ENCODE measurements at places on chromosomes 2 and 18.

- DNase-seq = no peak
These were observed 134.5 kb upstream of the CAB39 start for GRCh38 chr2:230578106-230578505.

- DNase-seq = no peak
These were observed 33.4 kb downstream of the FBXO11 start for GRCh38 chr2:47872941-47873340.

GRCh38 chr2:131046028-131046917 is 47.0 kb downstream of the FAM168B start:
- DNase-seq = no peak

DNA sequence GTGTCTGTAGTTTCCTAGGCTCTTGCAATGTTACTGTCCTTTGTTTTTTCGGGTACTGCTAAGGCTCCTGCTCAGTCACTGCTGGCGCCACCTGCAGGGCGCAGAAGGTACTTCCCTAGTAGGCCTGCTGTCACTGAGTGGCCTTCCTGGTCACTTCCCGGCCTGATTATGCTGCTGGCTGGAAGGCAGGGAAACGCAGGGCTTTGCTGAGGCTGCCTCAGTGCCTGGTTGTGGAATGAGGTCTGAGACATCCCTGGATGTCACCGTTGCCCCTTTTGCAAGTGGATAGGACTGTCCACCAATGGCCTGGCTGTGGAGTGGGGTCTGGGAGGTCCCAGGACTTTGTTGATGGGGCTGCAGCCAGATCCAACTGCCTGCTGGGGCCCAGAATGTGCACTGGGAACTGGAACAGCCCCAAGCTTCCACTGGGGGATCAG is 13.1 kb downstream of the DAW1 start:
- DNase-seq = peak; percentile 68

DNA sequence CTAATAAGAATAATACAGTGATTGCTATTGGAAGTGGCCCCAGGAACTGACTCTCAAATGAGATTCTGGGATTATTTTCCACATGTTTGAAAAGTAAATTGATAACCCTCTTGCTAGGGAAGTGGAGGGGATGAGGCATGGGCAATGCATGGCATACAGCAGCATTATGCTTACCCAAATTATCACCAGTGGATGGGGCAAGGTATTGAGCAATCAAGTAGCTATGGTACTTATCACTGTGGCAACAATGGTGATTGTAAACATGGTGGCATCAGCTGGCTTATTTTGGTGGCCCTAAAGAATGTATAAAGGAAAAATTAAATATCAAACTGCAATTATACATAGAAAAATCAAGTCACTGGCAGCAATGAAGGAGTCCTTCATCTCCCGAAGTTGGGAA is 155.1 kb downstream of the FIGN start:
- no peak for DNase-seq

DNA sequence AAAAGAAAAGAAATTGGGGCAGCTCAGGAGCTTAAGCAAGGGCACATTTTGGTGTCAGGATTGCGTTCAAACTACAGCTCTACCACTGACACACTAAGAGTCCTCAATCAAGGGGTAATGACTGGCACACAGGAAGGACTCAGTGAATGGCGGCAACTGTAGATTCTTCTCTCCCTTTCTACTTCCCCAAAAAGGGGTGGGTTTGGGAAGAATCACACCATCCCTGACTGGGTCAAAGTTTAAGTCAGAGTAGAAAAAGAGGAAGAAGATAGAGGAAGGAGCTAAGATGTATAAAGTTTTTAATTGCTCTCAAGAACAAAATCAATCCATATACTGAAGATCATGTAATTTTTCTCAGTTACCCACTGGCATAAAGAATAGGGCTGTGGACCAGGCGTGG is 2.6 kb downstream of the NLRC4 start:
- DNase-seq = no peak

- DNase-seq = no peak
These were observed 85.3 kb downstream of the NUP35 start for GRCh38 chr2:183209395-183210028.

- DNase-seq = no peak
These were observed 23.8 kb downstream of the EML4 start for GRCh38 chr2:42192652-42193566.

GRCh38 chr2:238081150-238081549 is 19.0 kb upstream of the ESPNL start:
- DNase-seq = no peak

DNA sequence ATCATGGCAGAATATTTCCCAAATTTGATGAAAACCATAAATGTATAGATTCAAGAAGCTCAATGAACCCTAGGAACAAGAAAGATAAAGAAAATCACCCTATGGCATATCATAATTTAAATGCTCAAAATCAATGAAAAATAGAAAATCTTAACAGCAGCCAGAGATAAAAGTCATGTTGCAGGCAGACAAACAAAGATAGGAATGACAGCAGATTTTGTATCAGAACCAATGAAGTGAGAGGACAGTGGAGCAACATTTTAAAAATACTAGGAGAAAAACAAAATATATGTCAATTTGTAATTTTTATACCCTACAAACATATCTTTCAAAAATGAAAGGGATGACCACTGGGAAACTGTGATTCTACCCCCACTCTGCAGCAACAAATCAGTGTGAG is 203.3 kb downstream of the PIEZO2 start:
- no peak for DNase-seq

- no peak for DNase-seq
These were observed 2.9 kb upstream of the SCYGR1 start for GRCh38 chr2:227390468-227391256.

DNA sequence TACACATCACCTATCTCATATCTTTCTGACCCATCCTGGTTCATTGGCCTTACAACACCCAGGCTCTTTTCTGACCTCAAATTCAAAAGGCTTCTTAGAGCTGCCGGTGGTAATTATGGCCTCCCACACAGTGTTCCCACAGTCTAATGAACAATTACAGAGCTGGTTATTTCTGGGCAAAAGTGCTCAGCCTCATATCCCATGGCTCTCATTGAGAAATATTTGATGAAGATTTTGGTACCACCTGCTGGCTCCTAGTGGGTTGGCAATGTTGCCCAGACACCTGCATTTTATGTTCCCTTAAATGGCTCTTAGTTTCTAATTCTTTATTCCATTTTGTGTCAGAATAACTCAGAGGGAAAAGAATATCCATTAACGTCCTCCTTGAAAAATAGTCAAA is 20.1 kb upstream of the SCYGR2 start:
- no peak for DNase-seq

DNA sequence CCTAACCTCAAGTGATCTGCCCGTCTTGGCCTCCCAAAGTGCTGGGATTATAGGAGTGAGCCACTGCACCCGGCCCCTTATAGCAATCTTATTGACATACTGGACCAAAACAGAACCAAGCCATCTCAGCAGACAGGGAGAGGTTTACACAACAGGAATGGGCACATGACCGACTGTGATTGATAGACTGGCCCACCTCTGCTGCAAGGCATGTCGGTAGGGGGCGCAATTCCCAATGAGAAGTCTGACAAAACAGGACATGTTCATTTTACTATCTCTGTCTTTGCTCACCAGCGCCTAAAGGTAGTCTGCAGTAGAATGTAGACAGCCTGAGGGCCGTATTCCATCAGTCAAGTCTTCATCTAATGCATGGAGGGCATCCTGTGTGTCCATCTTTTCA is 2.0 kb downstream of the LYPD6B start:
- peak; percentile 26 for DNase-seq

GRCh38 chr2:124542932-124543640 is 518.0 kb downstream of the CNTNAP5 start:
- DNase-seq = no peak

DNA sequence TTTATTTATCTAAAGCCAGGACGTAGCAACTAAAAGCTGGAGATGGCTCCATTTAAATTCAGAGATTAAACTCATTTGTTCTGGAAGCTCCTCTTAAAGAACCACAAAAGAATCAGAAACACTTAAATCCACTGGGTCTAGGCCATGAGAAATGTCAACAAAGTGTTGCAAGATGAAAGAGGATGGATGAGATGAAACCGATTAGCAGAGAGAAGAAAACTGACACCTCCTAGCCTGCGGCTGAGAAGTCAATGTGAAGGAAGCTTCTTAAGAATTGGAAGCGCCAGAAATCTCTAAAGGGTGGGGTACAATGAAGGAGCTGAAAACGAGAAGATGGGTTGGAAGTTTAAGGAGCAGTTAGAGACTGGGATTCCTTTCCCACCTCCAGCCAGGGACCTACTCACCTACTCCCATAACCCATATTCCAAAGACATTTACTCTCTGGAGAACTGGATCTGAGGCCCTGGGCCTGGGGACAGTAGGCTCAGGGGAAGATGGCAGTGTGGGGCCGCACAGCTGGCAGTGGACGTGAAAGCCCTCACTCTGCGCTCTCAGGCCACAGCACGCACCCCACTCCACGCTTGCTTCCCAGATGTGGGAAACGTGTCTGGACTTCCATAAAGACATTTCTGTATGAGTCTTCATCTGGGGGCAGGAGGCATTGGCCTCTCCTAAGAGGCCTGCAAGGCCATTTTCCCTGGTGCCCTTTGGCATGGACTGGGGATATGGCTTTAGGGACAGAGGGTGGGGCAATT is 188.4 kb downstream of the LOXHD1 start:
- no peak for DNase-seq

DNA sequence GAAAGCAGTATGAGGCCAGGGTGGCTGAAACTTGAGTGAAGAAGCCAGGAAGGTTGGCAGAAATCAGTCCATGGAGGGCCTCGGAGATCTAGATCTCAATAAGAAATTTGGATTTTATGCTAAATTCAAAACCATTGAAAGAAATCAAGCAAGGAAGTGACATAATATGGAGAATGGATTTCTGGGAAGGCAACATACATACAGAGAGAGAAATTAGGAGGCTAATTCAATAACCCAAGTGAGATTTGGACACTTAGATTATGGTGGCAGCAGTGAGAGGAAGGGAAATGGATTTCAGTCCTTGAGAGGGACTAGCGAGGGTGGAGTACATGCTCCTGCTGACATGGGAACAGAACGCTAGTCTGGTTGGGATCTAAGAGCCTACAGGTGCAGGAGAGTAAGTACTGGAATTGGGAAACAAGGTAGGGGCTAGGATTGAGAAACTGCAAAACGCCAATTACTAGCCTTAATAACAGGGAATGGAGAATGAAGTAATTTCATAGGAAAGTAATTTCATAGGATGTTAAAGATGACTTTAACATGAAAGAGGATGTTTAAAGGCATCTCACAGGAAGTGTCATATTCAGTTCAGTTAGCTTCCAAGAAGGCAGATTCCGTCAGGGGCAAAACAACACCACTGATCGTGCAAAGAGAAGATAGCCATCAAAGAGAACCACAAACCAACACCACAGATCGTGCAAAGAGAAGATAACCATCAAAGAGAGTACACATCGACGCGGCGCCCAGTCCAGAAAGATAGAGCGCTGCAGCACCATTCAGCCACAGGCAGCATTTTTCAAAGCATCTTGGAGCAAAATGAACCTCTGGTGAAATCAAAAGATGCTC is 27.2 kb downstream of the CDKL4 start:
- no peak for DNase-seq

DNA sequence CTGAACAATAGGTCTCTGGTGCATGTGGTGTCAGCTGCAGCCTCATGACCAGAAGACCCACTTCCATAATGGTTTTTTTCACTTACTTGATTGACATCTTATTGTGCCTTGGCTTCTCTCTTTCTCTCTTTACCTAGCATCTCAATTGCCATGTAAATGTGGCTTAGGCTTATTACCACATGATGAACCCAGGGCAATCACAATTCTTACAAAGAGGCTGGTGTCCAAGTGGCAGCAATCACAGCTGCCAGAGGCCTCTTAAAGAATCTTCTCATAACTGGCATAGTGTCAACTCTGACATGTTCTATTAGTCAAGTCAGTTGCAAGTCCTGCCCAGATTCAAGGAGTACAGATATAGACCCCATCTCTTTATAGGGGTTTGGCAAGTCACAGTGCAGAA is 1224.8 kb downstream of the SUCLG1 start:
- DNase-seq = peak; percentile 1

- peak; percentile 33 for DNase-seq
These were observed 32.1 kb downstream of the RHOB start for GRCh38 chr2:20478961-20479360.

GRCh38 chr2:129709956-129710598 is 269.4 kb upstream of the RAB6C start:
- no peak for DNase-seq

- DNase-seq = no peak
These were observed 48.1 kb downstream of the CYTIP start for GRCh38 chr2:157395811-157396210.

DNA sequence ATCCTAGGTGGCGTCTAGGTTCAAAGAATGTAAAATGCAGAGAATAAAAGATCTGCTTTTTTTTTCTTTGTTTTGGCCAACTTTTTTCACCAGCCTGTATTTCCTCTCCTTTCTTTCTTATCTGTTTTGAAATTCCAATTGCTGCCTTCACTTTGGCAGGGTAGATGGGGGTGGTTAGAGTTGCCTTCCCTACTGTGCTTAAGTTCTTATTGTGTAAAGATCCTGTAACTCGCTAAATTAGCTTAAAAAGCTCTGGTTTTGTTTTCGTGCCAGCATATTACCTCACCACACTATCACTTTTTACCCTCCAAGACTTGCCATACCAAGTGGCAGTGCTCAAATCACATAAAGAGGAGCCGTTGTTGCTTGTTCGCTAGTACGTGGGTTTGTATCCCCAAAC is 921.7 kb downstream of the DPP10 start:
- DNase-seq = no peak

- no peak for DNase-seq
These were observed 137.3 kb downstream of the RNF152 start for GRCh38 chr18:61755555-61755954.

DNA sequence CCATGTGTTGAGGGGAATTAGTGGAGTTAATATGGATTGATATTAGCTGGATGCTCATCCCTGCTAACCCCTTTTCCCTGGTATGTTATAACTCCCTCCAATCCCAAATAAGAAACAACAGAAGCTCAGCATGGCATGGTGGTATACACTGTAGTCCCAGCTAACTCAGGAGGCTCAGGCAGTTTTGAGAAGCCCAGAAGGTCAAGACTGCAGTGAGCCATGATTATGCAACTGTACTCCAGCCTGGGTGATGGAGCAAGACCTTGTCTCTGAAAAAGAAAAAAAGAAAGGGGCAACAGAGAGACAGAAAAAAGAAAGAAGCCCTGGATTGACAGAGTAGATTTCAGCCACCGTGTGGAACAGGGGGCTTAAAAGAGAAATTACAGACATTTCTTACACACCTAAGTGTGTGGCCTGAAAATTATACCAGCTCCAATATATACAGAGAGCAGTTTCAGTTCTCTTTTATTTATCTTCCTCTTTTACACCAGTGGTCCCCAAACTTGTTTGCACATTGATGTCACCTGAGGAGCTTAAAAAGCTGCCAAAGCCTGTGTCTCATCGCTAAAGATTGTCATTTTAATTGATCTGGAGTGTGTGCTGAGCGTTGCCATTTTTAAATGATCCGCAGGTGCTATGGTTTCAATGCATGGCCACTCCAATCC is 203.6 kb downstream of the UBE2E3 start:
- DNase-seq = no peak

GRCh38 chr18:38526922-38527321 is 961.3 kb upstream of the CELF4 start:
- DNase-seq = no peak

- DNase-seq = peak; percentile 63
These were observed 8.6 kb upstream of the MTCL1 start for GRCh38 chr18:8696749-8697211.

- DNase-seq = peak; percentile 42
These were observed 29.7 kb downstream of the CARF start for GRCh38 chr2:202941771-202942170.

- peak; percentile 53 for DNase-seq
These were observed 9.7 kb downstream of the TMEM18 start for GRCh38 chr2:667332-667999.

GRCh38 chr2:37636381-37637066 is 34.9 kb downstream of the CDC42EP3 start:
- DNase-seq = no peak

Measured in fibroblast of skin of scalp (primary cell).